ENCODE measurements at places on chromosomes 5 and 9.

- DNase-seq: no peak
Observed at GRCh38 chr5:81579262-81579924, 171.5 kb downstream of the SSBP2 start.

- no peak for DNase-seq
Observed at GRCh38 chr9:26308328-26308727, 584.3 kb downstream of the CAAP1 start.

DNA sequence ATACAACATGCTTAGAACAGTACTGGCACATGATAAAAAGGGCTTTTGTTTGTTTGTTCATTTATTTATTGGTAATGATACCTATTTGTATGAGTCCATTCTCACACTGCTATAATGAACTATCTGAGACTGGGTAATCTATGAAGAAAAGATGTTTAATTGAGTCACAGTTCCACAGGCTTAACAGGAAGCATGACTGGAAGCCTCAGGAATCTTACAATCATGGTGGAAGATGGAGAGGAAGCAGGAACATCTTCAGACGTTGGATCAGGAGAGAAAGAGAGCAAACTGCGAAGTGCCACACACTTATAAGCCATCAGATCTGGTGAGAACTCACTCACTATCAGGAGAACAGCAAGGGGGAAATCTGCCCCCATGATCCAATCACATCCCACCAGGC lies 847.7 kb downstream of the CDH18 start:
- no peak for DNase-seq

DNA sequence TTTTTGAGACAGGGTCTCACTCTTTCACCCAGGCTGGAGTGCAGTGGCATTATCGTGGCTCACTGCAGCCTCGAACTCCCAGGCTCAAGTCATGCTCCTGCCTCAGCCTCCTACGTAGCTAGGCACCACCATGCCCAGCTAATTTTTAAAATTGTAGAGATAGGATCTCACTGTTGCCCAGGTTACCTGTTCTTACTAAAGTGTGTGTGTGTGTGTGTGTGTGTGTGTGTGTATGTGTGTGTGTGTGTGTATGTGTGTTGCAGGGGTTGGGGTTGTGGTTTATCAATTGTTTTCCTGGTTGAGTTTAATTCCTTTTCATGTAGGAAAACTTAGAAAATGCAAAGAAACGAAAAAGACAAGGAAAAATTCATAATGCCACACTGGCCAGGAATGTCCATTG lies 21.8 kb downstream of the RNF44 start:
- no peak for DNase-seq

- no peak for DNase-seq
Observed at GRCh38 chr5:4015709-4016108, 420.1 kb downstream of the IRX1 start.

- DNase-seq: no peak
Observed at GRCh38 chr9:104900324-104900723, 27.6 kb downstream of the ABCA1 start.

DNA sequence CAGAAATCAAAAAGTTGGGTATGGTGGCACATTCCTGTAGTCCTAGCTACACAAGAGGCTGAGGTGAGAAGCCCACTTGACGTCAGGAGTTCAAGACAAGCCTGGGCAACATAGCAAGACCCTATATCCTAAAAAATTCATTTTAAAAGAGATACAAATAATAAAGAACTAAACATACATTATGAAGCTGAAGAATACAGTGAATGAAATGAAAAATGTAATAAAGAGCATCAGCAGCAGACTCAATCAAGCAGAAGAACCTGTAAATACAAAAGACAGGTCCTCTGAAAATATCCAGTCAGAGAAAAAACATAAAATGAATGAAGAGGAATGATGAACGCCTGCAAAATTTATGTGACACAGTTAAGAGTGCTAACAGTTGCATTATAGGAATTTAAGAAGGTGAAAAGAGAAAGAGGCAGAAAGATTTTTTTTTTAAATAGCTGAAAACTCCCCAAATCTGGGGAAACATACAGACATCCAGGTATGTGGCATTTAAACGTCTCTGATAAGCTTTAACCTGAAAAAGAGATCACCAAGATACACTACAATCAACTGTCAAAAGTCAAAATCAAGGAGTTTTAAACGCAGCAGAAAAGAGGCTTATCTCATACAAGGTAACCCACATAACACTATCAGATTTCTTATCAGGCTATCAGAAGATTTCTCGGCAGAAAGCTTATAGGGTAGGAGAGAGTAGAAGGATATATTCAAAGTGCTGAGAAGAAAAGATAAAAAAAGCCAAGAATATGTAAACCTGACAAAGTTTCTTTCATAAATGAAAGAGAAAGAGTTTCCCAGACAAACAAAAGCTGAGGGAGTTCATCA lies 57.6 kb downstream of the PRRC1 start:
- no peak for DNase-seq

DNA sequence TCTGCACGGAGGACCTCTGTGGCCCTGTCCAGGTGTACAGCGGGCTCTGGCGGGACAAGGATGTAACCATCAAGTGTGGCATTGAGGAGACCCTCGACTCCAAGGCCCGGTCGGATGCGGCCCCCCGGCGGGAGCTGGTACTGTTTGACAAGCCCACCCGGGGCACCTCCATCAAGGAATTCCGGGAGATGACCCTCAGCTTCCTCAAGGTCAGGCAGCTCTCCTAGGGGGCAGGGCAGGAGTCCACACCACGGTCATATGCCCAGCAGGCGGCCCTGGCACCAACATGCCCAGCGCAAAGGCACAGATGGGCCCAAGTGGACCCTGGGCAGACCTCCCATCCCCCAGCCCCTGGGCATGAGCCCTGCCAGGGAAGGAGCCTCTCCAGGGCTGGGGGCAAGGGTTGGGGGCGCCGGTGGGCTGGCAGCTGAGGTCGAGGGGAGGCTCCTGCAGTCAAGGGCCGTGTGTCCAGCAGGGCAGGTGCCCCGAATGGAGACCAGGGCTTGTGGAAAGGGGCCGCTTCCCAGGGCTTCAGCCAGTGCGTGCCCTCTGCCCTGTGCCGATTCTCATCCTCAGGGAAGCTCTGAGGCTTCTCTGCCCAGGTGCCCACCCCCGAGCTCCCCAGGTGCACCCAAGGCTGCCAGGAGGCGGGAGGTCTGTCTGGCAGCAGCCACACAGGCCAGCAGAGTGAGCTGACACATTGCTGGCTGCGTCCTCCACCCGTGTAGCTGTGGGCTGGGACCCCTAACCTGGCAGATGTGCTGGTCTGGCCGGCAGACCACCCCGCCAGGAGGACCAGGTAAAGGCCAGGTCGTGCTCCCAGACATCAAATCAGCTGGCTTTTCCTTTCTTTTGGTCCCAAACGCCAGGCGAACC lies 10.0 kb downstream of the DIPK1B start:
- DNase-seq: no peak

GRCh38 chr5:179886190-179886911 lies 21.3 kb downstream of the TBC1D9B start:
- no peak for DNase-seq

GRCh38 chr5:171481571-171482433 lies 62.4 kb downstream of the FGF18 start:
- no peak for DNase-seq

DNA sequence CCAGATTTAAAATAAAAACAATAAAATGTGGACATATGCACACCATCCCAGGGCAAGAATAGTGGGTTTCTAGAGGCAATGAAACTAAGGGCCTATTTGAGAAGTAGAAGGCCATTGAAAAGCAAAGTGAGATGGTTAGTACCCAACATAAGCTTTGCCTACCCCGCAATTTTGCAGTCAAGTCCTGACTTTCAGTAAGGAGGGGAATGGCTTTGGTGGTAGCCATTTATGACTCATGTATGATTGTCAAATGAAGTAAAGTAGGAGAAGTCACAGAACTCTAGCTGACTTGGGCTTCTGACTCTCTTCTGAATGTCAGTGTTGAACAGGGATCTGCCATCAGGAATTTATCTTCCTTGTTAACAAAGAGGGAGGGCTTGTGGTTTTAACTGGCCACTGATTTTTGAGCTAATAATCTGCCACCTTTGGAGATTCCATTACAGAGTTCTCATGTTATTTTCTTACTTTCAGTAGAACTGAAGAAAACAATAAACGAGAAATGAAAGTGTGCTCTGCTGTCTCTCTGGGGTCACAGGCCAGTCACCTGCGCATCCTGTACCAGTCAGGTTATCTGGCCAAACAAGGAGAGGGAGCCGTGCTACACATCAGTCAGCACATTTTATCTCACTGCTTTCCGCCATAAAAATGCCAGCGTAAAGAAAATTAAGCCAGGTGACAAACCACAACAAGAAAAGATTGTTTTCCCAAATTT lies 14.3 kb upstream of the SNCAIP start:
- DNase-seq: no peak

GRCh38 chr5:129118405-129118804 lies 23.9 kb downstream of the ISOC1 start:
- no peak for DNase-seq
